LHCN-M2 (cell line): ENCODE measurements at places on chromosomes 7 and 10. TPM values are rescaled to one million over a fixed set of nuclear protein-coding genes. Genes with fewer than 3 reads are reported as not detected.
A peak's percentile ranks its signal among the peaks of the same experiment; 100 is the strongest.

The ARHGEF35 gene
- 0.13 and 0.46 TPM in 2 replicates for total RNA-seq

- DNase-seq = peak; percentile 82
Measured at GRCh38 chr10:73576178-73576889, 14.8 kb downstream of the USP54 start.

The COL1A2 gene
- 808 and 986 TPM in 2 replicates for total RNA-seq

- DNase-seq = no peak
Measured at GRCh38 chr10:120490288-120490687, 33.3 kb downstream of the PLPP4 start.

DNA sequence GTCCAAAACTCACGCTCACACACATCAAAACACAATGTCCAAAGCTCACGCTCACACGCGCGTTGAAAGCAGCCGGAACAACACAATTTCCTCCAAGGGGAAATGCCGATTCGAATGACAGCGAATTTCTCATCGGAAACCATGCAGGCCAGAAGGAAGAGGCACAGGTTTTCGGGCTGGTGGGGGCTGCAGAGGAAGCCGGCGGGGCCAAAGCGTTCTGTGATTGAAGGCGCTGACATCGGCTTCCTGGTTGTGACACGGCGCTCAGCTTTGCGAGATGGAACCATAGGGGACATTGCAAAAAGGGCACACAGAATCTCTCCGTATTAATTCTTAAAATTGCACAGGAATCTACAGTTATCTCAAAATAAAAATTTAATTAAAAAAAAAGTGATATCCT is 61.3 kb downstream of the FOXL3 start:
- DNase-seq = no peak

The SEC24C gene
- 66.2 and 77.2 TPM in 2 replicates for total RNA-seq

- DNase-seq = no peak
Measured at GRCh38 chr7:132134814-132135445, 441.3 kb downstream of the PLXNA4 start.

The RPS24 gene
- total RNA-seq = 1,654 and 1,870 TPM in 2 replicates
